Activated CD4-positive, alpha-beta memory T cell treated with anti-CD3 and anti-CD28 coated beads, Interleukin-2, amount 10 ng/mL, durations not matched to agents 7 days and 5 days (primary cell): ENCODE measurements at places on chromosomes 3 and 15. TPM values are rescaled to one million over a fixed set of nuclear protein-coding genes. Genes with fewer than 3 reads are reported as not detected.

DNA sequence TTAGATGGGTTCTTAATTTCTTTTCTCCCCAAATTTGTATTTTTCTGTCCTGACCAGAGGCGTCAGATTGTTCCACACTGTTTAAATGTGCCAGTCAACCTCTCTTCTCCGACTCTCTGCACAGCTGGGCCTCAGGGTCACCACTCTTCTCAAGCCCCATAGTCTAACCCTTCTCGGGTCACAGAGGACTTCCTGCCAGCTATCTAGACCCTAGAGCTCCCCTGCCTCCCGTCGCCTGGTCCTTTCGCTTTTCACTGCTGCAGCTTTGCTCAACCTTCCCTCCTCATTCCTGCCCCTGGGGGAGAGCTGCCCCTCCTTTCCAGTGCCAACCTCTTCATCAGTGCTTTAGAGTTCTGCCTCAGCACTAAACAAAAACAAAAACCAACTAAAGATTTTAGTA lies 151.7 kb downstream of the ATG7 start:
- H3K36me3 ChIP-seq, result peaks cover 26% of the 10 kb centered on the region
- H3K27ac ChIP-seq, result no peak overlapping the region
- H3K4me3 ChIP-seq, result no peak overlapping the region
- no peaks in the 10 kb centered on the region for H3K27me3 ChIP-seq
- DNase-seq, result no peak

The GPR149 gene
- not detected for total RNA-seq

DNA sequence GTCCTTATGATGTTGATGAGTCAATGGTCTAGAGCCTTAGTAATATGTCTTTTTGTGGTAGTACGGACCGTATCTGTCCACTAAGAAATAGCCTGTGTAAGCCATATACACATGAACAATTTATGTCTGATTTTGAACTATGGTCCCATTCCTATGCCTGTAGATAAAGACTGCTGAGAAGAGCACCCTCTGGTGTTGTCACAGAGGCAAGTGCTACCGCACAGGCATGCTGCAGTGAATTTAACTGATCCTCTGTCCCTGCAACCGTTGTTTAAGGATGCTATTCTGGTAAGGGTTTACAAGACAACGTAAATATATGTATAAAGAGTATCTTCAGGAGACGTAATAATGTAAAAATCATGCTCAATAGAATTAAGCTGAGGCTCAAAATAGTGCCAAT lies 170.7 kb downstream of the UBE3A start:
- no peaks in the 10 kb centered on the region for H3K36me3 ChIP-seq
- no peak overlapping the region for H3K27ac ChIP-seq
- H3K27me3 ChIP-seq, result no peaks in the 10 kb centered on the region
- DNase-seq, result no peak
- no peaks in the 10 kb centered on the region for H3K4me1 ChIP-seq

DNA sequence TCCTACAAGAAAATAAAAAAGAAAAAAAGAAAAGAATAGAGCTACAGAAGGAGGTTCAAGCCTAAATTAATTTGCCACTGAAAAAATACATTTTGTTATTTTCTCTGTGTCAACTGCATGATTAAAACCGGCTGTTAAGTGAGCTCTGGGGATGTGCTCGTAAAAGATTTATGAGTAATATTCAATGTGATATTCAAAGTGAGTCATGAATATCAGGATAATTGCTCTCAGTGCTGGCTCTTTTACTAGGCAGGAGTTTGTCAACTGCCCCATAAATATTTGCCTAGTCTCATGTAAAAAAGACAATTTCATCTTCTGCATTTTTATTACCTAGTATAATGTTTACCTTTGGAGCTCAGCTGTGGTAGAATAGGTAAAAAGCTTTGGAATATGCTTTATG lies 78.9 kb downstream of the CDIN1 start:
- H3K27ac ChIP-seq, result no peak overlapping the region
- H3K4me1 ChIP-seq, result no peaks in the 10 kb centered on the region
- no peak overlapping the region for H3K4me3 ChIP-seq
- peaks cover 3% of the 10 kb centered on the region for H3K36me3 ChIP-seq

- H3K27ac ChIP-seq, result no peak overlapping the region
- no peak overlapping the region for H3K4me3 ChIP-seq
- DNase-seq, result no peak
- peaks cover 7% of the 10 kb centered on the region for H3K36me3 ChIP-seq
Measured at GRCh38 chr3:172099495-172099808, 60.1 kb downstream of the FNDC3B start.

DNA sequence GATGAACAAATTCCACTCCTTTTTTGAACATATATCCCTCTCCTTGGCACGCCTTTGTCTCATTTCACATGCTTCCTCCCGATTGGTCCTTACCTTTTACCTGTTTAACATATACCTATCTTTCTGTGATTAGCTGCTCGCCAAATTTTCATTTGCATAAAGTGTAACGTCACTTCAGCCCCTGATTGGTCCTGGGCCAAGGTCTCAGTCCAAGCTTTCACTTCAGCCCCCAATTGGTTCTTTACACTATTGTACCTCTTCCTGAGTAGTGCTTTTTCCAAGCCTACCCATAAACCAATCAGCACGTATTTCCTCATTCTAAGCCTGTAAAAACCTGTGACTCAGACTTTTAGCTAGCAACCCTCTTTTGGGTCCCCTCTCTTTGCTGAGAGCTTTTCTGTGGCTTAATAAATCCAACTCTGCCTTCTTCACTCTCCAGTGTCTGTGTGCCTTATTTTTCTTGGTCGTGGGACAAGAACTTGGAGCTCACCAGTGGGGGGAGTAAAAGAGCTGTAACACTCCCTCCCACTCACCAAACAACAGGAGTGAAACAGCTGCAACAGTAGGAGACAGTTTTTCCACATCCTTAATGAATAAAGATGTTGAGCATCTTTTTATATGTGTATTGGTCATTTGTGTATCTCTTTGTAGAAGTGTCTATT lies 584 bp upstream of the XCR1 start:
- H3K27me3 ChIP-seq, result peaks cover 4% of the 10 kb centered on the region
- H3K36me3 ChIP-seq, result peaks cover 9% of the 10 kb centered on the region
- H3K27ac ChIP-seq, result no peak overlapping the region
- H3K4me3 ChIP-seq, result no peak overlapping the region
- DNase-seq, result no peak

The PP2D1 gene
- not detected for total RNA-seq

The USP13 gene
- 9.6 TPM for total RNA-seq

GRCh38 chr15:58077427-58077826 lies 11.9 kb upstream of the ALDH1A2 start:
- DNase-seq, result no peak
- no peak overlapping the region for H3K27ac ChIP-seq
- H3K27me3 ChIP-seq, result peaks cover 12% of the 10 kb centered on the region
- no peak overlapping the region for H3K4me3 ChIP-seq

- no peak overlapping the region for H3K4me3 ChIP-seq
- peaks cover 69% of the 10 kb centered on the region for H3K36me3 ChIP-seq
- peaks cover 15% of the 10 kb centered on the region for H3K4me1 ChIP-seq
- no peak overlapping the region for H3K27ac ChIP-seq
- no peak for DNase-seq
Measured at GRCh38 chr3:112346491-112347122, 13.7 kb downstream of the CD200 start.

The WHAMM gene
- total RNA-seq, result 13.7 TPM

The PRKCI gene
- total RNA-seq, result 25.7 TPM

- no peaks in the 10 kb centered on the region for H3K27me3 ChIP-seq
- no peak overlapping the region for H3K27ac ChIP-seq
- H3K4me3 ChIP-seq, result no peak overlapping the region
- DNase-seq, result no peak
Measured at GRCh38 chr3:181252631-181253030, 263.1 kb upstream of the DNAJC19 start.
